ENCODE measurements at places on chromosomes 16 and 17.

- DNase-seq = no peak
These were observed 122.3 kb downstream of the DYNLRB2 start for GRCh38 chr16:80663078-80663477.

DNA sequence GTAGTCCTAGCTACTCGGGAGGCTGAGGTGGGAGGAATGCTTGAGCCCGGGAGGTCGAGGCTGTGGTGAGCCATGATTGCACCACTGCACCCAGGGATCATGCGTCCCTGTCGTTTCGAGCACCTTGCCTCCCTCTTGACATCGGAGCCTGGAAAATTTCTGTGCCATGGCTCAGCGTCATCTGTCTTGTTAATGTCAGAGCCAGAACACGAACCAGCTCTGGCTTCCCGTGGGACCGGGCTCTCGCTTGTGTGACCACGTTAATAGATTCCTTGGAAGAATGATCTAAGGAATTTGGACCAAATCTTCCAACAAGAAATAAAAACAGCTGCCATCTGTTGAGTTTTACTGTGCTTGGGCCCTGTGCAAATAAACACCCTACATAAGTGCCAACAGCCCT, 117.7 kb downstream of the ABCC1 start:
- DNase-seq = no peak

- DNase-seq = no peak
These were observed 396.7 kb upstream of the MAF start for GRCh38 chr16:79997257-79997656.

- DNase-seq = no peak
These were observed 19.8 kb downstream of the MIEF2 start for GRCh38 chr17:18280249-18280648.

GRCh38 chr17:68820825-68821481, 134.2 kb downstream of the ABCA8 start:
- DNase-seq = no peak

GRCh38 chr17:53321651-53322050, 501.1 kb upstream of the KIF2B start:
- no peak for DNase-seq

GRCh38 chr17:71633391-71633849, 487.4 kb upstream of the SOX9 start:
- DNase-seq = no peak

DNA sequence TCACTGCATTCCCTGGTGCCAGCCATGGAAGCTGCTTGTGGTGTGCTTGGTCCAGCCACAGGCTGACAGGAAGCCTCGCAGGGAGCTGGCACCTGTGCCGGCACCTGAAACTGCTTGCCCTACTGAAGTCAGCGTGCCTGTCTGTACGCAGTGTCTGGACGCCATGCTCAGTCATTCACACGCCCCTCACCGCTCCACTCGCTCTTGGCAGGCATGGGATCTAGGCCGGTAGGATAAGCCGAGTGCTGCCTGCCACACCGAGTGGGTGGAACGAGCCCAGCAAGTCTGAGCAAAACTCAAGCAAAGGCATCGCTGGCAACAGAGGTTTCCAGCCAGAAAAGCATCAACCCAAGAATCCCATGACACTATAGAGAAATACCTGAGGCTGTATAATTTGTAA, 350.6 kb downstream of the CDH11 start:
- no peak for DNase-seq

DNA sequence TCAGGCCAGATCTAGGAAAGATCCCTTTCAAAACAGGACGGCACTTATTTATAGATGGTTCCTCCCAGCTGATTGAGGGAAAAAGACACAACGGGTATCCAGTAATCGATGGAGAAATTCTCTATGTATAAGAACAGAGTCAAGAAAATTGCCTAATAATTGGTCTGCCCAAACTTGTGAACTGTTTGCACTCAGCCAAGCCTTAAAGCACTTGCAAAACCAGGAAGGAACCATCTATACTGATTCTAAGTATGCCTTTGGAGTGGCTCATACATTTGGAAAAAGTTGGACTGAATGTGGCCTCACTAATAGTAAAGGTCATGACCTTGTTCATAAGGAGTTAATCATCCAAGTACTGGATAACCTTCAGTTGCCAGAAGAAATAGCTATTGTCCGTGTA, 5.9 kb downstream of the HPR start:
- no peak for DNase-seq

GRCh38 chr17:60665602-60666001, 12.0 kb upstream of the BCAS3 start:
- no peak for DNase-seq

GRCh38 chr17:74334393-74335039, 8.5 kb downstream of the KIF19 start:
- no peak for DNase-seq

DNA sequence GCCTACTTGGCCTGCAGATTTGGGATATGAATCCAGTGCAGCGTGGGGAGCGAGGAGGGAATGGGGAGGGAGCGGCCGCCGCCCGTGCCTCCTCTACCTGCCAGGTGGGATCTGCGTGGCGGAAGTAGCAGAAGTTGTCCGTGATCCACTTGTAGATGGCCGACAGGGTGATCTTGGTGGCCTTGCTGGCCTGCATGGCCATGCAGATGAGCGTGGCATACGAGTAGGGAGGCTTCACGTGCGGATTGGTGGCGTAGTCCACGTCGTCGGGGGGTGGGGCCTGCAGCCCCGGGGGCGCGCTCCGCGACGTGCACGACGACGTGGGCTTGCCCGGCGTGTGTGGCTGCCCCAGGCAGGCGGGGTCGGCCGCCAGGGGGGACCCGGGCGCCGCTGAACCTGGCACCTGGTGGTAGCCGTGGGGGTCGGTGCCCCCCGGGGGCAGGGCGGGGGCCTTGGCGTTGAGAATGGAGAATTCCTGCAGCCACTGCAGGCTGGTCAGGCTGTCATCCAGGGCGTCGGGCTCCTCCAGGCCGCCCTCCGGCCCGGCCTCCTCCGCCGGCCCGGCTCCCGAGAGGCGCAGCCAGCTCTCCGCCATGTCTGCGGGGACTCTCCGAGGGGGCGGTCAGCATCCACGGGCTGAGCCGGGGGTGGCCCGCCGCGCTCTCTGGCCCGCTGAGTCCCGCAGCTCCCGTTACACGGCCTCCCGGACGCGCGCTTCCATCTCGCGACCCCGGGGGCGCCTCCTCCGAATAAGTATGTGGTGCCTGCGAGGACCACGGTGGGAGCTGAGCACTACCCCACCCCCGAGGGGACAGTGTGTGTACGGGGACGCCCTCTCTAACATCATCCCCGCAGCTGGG, 1.0 kb downstream of the FOXJ1 start:
- no peak for DNase-seq

DNA sequence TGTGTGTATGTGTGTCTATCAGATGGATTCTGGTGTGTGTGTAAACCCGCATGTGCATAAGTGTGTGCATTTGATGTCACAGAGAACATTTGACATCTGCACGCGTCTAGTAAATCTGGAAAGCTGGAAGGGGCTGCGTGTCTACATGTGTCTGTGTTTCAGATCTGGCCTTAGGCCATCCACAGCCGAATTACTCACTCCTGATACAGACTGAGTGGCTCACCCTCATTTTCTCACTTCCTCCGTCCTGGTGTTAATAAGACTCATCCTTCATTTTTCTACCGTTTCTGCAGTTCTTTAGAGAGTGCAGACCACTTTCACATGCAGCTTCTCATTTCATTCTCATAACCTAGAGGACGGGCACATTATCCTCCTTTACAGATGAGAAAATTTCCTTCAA, 491.6 kb downstream of the CDH13 start:
- DNase-seq = no peak

GRCh38 chr17:31584438-31585279, 193.2 kb downstream of the RAB11FIP4 start:
- DNase-seq = no peak

- no peak for DNase-seq
These were observed 309.2 kb upstream of the CCL2 start for GRCh38 chr17:33945646-33946546.

- DNase-seq = no peak
These were observed 540.0 kb upstream of the GOT2 start for GRCh38 chr16:59274141-59274540.

DNA sequence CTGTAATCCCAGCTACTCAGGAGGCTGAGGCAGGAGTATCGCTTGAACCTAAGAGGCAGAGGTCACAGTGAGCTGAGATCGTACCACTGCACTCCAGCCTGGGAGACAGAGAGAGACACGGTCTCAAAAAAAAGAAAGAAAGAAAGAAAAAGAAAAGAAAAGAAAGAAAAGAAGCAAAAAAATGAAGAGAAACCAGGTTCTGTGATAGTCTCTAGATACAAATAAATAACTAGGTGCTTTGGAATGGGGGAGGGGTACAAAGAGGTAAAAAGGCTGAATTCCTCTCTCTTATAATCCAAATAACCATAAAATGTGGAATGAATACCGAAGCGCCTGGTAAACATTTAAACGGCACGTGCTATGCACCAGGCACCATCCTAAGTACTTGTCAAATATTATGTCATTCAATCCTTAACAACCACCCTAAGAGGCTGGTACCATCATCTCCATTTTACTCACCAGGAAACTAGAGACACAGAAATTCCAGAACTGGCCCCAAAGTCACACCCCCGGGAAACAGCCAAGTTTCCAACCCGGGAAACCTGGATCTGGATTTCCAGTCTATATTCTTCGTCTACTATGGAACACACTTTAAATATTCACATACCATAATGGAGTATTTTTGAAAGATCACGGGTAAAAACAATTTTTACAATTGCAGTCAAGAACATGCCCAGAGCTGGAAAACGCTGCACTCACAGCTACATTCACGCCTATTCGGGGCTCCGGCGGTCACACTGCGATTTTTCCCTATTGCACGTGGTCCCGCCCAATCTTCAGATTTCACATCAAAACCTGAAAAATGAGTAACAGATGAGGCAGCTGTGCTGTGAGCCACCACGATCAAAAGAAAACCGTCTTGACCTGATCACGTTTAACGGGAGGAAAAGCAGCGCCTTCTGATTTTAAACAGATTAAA, 10.5 kb downstream of the NXN start:
- no peak for DNase-seq

DNA sequence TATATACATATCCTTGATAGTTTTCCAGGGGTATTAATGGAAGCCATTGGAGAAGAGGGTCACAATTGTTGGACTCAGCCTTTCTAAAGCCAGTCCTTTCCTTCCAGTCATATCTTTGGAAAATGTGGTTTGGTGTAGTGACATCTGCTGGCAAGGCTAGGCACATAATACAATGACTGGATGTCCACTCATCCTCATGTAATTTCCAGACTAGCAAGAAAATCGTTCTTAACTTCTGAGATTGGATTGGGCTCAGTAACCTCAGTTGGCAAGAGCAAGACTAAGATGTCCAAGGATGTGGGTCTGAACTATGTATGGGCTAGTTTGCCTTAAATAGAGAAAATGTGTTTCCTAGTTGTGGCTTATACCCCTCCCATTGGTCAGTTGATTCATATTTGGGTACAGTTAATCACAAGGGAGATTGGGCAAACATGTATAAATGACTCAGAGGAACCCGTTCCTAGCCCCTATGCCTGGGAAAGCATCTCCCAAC, 8.7 kb upstream of the KAT7 start:
- DNase-seq = no peak

- no peak for DNase-seq
These were observed 31.1 kb upstream of the CPNE2 start for GRCh38 chr16:57061084-57061905.

DNA sequence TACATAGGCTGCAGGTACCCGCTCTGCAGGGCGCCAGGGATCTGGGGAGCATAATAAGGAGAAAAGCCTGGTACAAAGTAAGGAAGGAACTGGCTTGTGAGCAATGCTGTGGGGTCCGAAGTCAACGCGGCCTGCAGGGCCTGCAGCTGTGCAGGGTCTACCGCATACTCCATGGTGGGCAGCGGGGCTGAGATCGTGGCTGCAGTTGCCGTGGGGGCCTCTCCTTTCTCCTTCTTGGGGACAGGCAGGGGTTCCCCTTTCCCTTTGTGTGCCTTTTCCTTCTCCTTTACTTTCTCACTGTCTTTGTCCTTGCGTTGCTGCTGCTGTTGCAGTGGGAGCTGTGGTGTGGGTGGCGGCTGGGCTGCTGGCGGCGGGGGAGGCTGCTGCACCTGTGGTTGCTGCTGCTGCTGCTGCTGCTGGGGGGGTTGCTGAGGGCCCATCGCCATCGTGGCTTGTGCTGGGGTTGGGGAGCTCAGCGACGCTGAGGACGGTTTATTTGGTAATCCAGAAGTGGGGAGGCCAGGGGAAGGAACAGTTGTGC, 259.6 kb downstream of the ZFHX3 start:
- DNase-seq = no peak

GRCh38 chr16:72639494-72639893, 408.4 kb downstream of the ZFHX3 start:
- DNase-seq = no peak

DNA sequence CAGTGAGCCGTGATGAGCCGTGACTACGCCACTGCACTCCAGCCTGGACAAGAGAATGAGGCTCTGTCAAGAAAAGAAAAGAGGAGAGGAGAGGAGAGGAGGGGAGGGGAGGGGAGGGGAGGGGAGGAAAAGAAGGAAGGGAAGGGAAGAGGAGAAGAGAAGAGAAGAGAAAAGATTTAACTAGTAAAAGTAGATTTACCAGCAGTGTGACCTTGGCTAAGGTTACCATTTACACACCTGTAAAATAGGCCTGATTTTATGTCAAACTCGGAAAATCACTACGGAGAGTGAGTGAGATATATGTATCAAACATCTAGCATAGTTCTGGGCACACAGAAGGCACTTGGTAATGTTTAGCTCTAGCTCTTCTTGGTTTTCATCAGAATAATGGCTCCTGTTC, 109.2 kb downstream of the LYRM1 start:
- no peak for DNase-seq

GRCh38 chr16:678858-679813, 1.1 kb upstream of the STUB1 start:
- no peak for DNase-seq

GRCh38 chr16:72990571-72990970, 57.4 kb downstream of the ZFHX3 start:
- no peak for DNase-seq

DNA sequence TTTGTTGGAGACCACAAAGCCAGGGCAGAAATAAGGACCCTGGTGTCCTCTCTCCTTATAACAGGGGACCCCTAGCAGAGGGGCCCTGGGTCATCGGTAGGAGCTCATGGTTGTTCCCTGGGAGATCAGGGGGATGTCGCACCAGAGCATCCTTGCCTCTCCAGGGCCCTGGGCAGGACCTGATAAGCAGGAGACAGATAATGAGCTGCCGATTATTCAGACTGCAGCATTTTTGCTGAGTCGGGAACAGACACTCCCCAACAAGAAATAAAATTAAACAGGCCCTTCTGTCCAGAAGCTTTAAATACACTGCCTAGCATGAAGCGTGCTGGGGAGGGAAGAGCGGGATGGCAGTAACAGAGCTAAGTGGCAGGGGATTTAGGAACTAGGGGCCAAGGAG, 15.4 kb upstream of the GFAP start:
- DNase-seq = no peak

DNA sequence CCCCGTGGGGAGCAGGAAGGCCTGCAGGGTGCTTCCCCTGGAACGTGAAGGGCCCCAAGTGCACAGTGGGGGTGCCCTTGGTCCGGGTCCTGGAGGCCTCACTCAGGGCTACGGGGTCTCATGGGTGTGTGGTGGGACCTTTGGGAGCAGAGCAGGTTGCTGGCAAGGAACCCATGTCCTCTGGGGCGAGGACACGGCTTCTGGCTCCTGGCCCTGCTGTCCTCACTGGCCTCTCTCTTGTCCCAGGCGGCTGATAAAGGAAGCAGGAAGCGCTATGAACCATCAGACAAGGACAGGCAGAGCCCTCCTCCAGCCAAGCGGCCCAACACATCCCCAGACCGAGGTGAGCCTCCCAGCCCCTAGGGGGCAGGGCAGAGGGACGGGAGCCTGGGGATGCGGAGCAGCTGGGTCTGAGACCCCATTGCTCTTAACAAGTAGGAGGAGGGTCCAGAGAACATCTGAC, 9.8 kb upstream of the IL17C start:
- no peak for DNase-seq
